ENCODE measurements at places on chromosomes 11 and 22.

- DNase-seq = no peak
Measured at GRCh38 chr11:10746871-10747270, 4.2 kb upstream of the CTR9 start.

- DNase-seq = no peak
Measured at GRCh38 chr11:97454988-97455387, 1065.2 kb downstream of the JRKL start.

DNA sequence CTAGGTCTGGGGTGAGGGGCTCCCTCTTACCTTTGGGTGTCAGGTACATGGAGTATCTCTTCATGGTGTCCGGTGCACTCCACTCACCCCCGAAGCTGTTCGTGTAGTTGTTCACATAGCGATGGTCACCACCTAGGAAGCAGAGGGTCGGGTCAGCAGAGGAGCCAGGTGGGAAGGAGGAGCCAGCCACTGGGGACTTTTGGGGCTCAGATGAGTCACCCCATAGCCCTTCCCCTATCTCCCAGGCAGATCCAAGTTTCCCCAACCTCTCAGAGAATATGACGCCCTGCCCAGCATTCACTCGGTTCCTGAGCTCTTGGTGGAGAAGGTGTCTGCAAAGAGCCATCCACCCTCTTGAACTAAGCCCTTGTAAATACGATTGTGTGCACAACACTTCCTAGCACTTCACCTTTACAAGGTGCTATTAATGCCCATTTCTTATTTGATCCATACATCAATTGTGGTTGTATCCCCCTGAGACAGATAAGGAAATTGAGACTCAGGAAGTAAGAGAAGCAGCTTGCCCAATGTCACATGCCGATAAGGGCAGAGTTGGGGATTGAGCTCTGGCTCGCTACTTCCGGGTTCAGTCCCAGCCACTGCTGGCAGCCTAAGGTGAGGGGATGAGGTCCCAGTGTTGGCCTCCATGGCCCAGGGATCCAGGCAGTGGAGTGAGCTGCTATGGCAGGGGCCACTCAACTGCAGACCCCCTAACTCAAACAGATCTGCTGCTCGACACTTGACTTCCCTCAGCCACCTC is 14.8 kb downstream of the TRIM29 start:
- no peak for DNase-seq

- DNase-seq = no peak
Measured at GRCh38 chr11:71947498-71947897, 18.7 kb downstream of the RNF121 start.

DNA sequence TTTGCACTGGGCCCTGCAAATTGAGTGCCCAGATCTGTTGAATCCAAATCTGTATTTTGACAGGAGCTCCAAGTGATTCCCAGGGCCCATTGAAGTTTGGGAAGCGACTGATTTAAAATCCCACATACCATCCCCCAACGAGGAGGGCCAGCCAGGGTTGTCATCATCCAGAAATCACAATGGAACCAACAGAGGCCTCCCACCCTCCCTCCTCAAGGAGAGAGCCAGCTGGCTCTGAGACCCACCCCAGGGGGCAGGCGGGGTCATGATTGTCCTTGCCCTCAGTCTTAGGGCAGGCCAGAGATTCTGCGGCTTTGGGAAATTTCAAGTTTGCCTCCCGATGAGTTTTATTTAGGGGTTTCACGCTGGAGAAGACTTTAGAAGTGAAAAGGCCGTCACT is 358.2 kb downstream of the MN1 start:
- DNase-seq = no peak

- no peak for DNase-seq
Measured at GRCh38 chr11:36702330-36703054, 104.5 kb upstream of the RAG2 start.

DNA sequence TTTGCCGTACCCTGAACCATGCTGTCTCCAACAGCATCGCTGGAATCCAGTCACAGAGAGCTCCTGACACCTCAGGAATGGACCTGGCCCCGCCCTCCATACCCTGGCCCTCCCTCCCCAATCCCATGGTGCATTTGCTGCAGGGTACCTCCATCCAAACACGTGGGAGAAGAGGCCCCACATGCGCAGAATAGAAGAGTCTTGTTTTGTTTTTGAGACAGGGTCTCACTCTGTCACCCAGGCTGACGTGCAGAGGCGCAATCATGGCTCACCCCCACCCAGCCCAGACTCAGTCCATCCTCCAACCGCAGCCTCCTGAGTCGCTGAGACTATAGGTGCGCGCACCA is 2.3 kb upstream of the PNPLA2 start:
- no peak for DNase-seq

- DNase-seq = no peak
Measured at GRCh38 chr11:33844236-33844635, 47.6 kb downstream of the LMO2 start.

- no peak for DNase-seq
Measured at GRCh38 chr22:49240472-49240871, 587.2 kb downstream of the BRD1 start.

- no peak for DNase-seq
Measured at GRCh38 chr11:3953327-3953726, 97.9 kb downstream of the STIM1 start.

DNA sequence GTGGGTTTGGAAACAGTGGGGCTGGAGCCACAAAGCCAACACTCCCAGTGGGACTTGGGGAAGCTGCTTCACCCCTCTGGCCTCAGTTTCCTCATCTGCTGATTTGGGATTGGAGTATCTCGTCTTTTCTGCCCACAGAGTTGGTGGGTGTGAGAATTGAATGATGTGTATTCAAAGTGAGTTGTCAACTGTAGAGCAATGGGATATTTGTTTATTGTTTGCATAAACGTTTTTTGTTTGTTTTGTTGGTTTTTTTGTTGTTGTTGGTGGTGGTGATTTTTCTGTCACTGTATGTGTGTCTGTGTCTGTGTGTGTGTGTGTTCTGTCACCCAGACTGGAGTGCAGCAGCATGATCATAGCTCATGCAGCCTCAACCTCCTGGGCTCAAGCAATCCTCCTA is 542.0 kb downstream of the MIAT start:
- DNase-seq = no peak

- DNase-seq = no peak
Measured at GRCh38 chr22:28951969-28952521, 68.7 kb downstream of the ZNRF3 start.

- no peak for DNase-seq
Measured at GRCh38 chr11:94793002-94793401, 24.8 kb downstream of the AMOTL1 start.

DNA sequence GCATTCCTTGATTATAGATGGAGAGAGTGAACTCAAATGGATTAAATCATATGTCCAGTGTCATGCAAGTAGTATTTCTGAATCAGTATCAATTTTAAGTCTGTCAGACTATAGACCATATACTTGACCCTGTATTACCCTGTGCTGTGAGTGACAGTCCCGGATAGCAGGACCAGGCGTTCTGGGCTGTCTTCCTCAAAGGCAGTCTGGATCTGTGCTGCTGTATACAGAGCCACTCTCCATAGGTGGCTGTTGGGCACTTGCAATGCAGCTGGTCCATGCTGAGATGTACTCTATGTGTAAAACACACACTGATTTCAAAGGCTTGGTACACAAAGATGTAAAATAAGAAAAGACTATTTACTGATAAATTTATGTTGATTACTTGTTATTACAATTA is 294.3 kb downstream of the OPCML start:
- DNase-seq = no peak

GRCh38 chr11:82233201-82233600 is 500.5 kb downstream of the FAM181B start:
- no peak for DNase-seq

DNA sequence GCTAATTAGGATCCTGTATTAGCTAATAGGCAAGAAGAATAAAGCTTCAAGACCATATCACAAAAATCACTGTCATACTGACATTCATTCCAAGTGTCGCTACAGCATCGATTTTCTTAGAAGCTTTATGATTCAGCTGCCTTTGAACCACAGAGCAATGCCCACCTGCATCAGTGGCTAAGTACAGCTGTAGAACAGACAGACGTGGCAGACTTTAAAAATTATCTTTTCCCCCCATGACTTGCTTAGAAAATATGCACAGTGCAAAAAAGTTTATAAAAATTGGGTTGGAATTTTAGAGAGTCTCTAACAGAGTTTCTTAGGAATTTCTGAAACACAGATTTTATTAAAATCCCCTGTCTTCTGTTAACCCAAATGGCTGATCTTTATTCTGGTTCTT is 120.8 kb downstream of the CADM1 start:
- DNase-seq = no peak

GRCh38 chr22:45852826-45853225 is 124.1 kb downstream of the WNT7B start:
- DNase-seq = no peak

GRCh38 chr11:68778205-68778604 is 26.9 kb upstream of the TESMIN start:
- DNase-seq = no peak
